ENCODE measurements at places on chromosomes 13 and 19. TPM values are rescaled to one million over a fixed set of nuclear protein-coding genes. Genes with fewer than 3 reads are reported as not detected.

The CEACAM3 gene
- total RNA-seq = not detected

The KLHL26 gene
- total RNA-seq = 14.6 TPM

The OR7D2 gene
- total RNA-seq = 0.07 TPM

The PSG7 gene
- not detected for total RNA-seq

DNA sequence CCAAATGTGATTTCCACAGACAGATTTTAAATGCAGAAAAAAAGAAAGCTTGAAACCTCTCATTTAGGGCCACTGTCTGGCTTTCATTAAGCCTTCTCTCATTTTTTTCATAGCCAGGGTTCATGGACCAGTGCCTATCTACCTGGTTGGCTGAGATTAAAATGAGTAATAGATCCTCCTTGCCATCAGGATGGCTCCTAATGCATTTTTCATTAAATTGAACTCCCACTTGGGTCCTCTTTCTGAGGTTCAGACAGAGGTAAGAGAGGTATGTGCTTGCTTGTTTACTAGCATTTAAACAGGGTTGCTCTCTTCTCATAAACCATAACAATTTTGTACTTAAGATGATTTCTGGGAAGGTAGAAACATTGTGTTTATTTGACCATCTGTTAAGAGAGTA is 473.0 kb downstream of the TBC1D4 start:
- no peaks in the 10 kb centered on the region for H3K36me3 ChIP-seq
- no peaks in the 10 kb centered on the region for H3K4me1 ChIP-seq
- no peak overlapping the region for H3K4me3 ChIP-seq
- no peak overlapping the region for H3K27ac ChIP-seq
- H3K27me3 ChIP-seq = no peaks in the 10 kb centered on the region
- DNase-seq = no peak

GRCh38 chr19:31312009-31312676 is 37.1 kb downstream of the TSHZ3 start:
- H3K4me1 ChIP-seq = no peaks in the 10 kb centered on the region
- no peaks in the 10 kb centered on the region for H3K36me3 ChIP-seq
- no peak for DNase-seq
- no peaks in the 10 kb centered on the region for H3K27me3 ChIP-seq
- no peak overlapping the region for H3K27ac ChIP-seq
- H3K4me3 ChIP-seq = no peak overlapping the region

- no peaks in the 10 kb centered on the region for H3K27me3 ChIP-seq
- no peak overlapping the region for H3K27ac ChIP-seq
- DNase-seq = no peak
- H3K4me1 ChIP-seq = peaks cover 12% of the 10 kb centered on the region
- no peaks in the 10 kb centered on the region for H3K36me3 ChIP-seq
These were observed 15.7 kb downstream of the MRPS12 start for GRCh38 chr19:38946229-38947010.

DNA sequence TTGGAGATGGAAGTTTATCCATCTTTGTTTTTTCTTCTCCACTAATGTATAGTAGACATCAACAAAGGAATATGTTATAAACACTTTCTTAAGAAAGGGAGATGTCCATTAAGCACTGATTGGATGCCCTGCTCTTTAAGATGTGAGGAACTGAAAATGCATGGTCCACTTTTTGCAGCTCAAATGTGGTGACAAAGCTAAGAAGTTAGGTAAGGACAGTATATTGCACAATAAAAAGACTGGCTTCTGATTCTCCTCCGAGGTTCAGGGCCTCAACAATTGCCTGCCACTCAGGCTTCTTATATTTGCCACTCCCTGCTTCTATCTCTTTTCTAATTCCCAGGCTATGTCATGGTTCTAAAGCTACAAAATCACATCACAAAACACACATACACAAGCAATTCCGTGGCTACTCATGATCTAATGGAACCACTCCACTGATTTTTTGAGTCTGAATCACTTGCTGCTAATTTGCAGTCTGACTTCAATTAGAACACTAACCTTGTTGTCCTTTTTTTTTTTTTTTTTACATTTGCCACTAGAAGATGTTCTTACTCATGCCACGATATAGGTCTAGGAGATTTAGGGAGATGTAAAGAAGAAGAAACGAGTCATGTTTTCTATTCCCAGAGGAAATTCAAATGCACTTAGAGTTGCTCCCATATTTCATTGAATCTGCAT is 29.6 kb upstream of the TNFSF11 start:
- peaks cover 14% of the 10 kb centered on the region for H3K4me1 ChIP-seq
- no peaks in the 10 kb centered on the region for H3K36me3 ChIP-seq
- no peak overlapping the region for H3K4me3 ChIP-seq
- H3K27me3 ChIP-seq = no peaks in the 10 kb centered on the region

DNA sequence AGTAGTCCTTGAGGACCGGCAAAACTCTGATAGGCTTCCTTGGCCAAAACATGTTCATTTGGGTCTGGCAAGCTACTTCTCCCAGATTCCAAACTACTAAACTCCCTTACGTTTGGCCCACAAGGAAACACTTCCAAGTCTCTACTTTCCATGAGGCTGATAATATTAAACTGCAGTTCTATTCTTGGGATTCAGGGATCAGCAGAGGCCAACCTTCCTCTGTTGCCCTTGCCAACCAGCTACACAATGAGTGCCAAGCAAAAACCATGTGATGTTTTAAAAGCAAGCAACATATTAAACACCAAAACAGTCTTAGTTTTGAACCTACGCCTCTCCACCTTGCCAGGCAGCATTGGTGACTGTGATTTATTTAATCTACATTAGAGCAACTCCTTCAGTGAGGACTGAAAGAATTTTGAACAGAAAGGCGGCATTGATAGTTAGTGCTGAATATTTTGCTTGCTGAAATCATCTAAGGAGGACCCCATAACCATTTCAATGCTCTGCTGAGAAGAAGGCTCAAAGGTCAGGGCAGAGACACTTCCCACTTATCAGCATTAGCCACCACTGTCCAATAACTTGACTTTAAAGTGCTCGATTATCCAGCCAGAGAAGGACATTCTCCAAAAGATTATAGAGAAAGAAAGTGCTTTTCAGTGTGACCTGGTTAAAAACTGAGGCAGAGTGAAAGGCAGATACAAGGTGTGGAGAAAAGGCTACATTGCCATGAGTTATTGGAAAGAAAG is 287.1 kb downstream of the TBC1D4 start:
- no peak overlapping the region for H3K27ac ChIP-seq
- H3K36me3 ChIP-seq = no peaks in the 10 kb centered on the region
- DNase-seq = no peak
- no peak overlapping the region for H3K4me3 ChIP-seq
- H3K4me1 ChIP-seq = no peaks in the 10 kb centered on the region

GRCh38 chr19:14114854-14115253 is 2.7 kb downstream of the PRKACA start:
- H3K4me1 ChIP-seq = peaks cover 38% of the 10 kb centered on the region
- no peaks in the 10 kb centered on the region for H3K27me3 ChIP-seq
- peak; percentile 64 for DNase-seq
